CD4-positive, alpha-beta T cell (primary cell): ENCODE measurements at places on chromosomes 11 and 22.

DNA sequence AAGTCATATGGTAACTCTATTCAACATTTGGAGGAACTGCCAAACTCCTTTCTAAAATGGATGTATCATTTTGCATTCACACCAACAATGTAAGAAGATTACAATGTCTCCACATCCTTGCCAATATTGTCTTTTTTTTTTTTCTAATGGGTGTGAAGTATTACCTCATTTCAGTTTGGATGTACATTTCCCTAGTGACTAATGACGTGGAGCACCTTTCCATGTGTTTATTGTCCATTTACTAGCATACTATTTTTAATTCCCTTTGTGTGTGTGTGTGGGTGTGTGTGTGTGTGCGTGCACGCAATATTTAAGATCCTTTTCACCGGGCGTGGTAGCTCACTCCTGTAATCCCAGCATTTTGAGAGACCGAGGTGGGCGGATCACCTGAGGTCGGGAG, 62.7 kb downstream of the APOL3 start:
- DNase-seq: no peak

DNA sequence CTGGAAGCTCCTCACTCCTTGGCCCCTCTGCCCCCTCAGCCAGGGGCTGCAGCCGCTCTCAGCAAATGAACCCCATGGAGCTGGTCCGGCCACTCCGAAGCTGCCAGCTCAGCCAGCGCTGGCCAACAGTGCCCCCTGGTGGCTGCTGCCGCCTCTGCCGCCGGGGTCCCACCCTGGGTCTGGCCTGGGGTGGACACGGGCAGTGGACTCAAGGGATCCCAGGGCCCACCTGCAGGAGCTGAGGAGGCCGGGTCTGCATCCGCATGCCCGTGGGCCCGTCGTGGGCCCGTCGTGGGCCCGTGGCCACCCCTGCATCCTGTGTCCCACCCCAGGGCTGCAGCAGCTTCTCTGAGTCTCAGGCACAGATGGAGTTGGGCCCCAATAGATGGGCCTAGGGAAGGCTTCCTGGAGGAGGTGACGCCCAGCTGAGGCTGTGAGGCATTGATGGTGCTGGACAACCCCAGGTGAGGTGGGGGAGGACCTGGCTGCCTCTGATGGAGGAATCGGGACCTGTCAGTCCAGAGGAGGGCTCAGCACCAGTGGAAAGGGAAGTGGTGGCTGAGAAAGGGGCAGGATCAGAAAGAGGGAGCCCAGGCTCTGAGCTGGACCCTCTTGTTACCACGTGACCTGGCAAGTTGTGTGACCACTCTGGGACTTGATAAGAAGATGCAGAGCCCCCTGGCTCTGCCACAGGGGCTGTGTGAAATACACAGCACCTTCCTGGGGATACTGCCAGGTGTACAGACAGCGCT, 522.3 kb downstream of the BRD1 start:
- DNase-seq: peak; percentile 35

- no peak for DNase-seq
These were observed 408 bp downstream of the PPP2R5B start for GRCh38 chr11:64924910-64925284.

DNA sequence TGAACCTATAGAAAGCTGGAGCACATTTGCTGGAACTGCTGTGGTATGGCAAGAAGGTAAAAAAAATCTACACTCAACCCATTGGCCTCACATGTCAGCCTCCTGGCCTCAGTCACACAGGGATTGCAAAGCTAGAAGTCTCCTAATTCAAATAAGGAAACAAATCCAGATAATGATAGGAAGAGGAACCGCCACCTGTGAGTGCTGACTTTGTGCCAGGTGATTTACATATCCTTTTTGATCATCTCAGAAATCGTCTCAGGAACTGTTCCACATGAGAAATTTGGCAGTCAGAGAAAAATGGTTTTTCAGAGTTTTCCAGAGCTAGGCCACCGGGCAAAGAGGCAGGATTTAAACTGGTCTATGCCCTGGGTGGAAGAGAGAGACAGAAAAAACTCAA, 986 bp downstream of the NLRP10 start:
- DNase-seq: no peak

DNA sequence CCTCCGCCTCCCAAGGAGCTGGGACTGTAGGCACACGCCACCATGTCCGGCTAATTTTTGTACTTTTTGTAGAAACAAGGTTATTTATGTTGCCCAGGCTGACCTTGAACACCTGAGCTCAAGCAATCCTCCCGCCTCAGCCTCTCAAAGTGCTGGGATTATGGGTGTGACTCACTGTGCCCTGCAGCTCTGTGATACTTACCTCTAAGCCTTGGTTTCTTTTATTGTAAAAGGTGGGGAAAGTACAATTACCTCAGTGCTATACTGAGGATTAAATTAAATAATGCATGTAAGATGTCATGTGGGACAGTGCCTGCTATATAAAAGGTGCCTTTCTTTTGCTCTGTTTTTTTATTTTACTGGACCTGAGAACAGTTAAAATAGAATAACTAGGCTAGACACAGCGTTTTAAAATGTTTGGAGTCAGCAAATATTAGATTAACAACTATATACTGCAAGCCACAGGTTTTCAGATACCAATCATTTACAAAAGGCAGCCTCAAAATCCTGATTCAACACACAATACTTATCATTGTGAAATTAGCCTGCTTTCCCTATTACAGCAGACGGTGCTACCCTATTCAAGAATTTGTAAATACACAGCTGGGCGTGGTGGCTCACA, 30.0 kb downstream of the PRR14L start:
- DNase-seq: no peak

GRCh38 chr11:94144216-94144615, 15.6 kb downstream of the PANX1 start:
- no peak for DNase-seq

GRCh38 chr11:6596239-6596877, 7.1 kb downstream of the RRP8 start:
- DNase-seq: no peak

DNA sequence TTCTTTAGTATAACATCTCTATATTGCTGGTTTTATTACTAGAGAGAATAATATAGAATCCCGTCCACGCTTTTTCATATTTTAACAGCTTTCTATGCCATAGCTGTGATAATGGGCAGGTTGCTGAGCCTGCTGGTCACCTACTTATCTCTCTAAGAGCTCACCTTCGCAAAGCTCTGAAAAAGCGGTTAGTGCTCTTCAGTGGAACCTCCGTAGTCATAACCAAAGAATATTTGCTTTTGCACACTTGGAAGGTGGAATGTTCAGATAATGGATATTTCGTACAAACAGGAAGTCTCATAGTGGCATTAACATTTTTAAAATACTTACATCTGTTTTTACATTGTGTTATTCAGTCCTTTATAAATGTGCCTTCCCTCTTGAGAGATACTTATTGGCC, 388.9 kb upstream of the ANO3 start:
- no peak for DNase-seq

GRCh38 chr11:41099654-41100053, 359.8 kb downstream of the LRRC4C start:
- no peak for DNase-seq

DNA sequence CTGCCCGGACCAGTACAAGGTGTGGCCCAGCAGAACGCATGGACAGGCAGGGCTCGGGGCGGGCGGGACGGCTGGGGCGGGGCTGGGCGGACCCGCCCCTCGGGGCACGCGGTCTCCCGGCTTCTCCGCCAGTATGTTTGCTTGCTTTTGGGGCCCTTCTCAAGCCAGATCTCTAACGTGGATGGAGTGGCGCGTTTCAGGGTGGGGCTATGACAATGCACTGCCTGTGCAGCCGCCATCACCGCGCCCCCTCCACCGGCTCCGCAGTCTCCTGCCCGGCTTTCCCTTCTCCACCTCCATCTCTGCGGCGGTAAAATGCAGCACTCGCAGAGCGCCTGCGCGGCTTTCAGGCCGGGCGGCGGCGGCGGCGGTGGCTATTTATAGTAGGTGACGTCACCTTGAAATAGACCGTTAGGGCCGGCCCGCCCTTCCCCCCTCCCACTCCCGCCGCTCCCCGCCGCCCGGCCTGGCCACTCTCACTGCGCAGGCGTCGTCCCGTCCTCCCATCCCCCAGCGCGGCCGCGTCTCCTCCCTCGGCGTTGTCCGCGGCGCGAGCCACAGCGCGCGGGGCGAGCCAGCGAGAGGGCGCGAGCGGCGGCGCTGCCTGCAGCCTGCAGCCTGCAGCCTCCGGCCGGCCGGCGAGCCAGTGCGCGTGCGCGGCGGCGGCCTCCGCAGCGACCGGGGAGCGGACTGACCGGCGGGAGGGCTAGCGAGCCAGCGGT, at the start of gene YWHAH:
Gene YWHAH, plus strand, starts transcription at position 558 of the 722 bp plus-strand sequence. CDS start 199 bp downstream, outside the sequence.
- peak; percentile 76 for DNase-seq

GRCh38 chr22:22536916-22537315, 16.8 kb upstream of the ZNF280A start:
- no peak for DNase-seq

GRCh38 chr22:20304646-20305045, 15.2 kb downstream of the DGCR6L start:
- DNase-seq: no peak

DNA sequence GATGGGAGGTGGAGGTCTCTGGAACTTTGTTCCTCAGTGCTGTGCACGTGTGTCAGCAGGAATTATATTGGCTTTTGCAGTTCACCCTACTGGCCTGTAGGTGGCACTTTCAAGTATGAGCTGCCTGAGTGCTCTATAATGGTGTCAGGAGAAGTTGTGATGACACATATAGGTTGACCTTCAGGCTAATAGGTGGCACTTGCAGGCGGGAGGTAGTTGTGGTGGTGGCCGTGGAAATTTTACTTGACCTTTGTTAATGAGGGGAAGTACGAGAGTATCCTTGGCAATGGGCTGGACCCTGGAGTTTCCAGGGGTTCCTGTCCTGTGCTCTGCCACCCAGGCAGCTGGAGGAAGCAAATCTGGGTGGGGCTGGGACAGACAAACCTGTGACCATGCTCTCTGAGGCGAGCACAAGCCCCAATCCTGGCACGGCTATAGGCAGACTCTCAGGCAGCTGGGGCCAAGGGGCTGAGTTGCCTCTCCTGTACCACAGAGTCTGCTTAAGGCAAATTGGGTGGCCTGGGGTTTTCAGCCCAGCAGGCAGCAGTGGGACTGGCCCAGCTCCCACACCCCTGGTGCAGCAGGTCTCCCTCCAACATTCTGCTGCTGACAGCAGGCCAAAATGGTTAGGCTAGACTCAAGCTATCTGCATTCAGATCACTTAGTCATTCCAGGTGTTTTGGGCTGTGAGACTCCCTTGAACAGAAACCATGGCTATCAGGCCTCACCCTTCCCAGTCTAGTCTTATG, 147.5 kb upstream of the CTSC start:
- peak; percentile 3 for DNase-seq

DNA sequence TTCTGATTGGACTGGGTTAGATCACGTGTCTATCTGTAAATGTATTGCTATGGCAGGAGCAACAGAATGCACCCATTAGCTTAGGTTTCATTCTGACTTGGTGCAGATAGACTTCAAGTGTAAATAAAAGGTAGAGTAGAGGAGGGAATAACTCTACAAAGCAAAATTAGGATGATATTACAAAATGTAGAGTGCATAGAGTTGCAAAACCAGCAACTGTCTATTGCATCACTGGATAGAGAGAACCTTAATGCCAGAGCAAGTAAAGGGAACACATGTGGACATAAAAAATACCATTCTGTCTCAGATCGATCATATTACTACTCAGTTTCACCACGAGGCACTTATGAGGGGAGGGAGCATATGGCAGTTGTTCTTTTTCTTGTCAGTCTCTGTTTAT, 22.0 kb upstream of the CAT start:
- no peak for DNase-seq

DNA sequence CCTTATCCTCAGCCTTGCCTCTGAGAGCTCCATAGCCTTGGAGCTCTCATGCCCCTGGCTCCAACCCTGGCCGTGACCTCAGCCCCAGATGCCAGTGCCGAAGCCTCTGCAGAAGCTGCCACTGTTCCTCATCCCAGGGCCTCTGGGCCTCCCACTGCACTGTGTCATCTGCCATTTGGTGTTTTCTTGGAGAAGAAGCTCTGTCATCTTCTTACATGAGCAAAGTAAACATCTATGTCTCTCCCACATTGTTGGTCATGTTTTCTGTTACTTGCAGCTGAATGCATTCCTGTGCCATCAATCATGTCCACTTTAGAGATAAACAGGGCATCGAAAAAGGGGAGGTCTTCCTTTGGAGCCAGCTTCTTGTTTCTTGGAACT, 45.0 kb upstream of the FTH1 start:
- no peak for DNase-seq

DNA sequence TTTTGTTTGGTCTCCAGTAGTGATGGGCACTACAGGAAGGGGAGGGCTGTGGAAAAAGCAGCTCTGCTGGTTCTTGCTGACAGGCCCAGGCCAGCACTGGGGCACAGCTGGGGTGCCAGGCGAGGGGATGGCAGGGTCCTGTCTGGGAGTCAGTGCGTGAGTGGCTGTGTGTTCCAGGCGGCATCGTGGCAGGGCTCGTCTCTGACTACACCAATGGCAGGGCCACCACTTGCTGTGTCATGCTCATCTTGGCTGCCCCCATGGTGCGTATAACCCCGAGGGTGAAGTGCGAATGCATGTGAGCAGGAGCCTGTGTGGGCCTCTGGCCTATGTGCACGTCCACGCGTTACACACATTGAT, 20.9 kb downstream of the SLC37A2 start:
- DNase-seq: no peak

- DNase-seq: peak; percentile 8
These were observed 157.8 kb upstream of the GRK3 start for GRCh38 chr22:25406510-25407210.

DNA sequence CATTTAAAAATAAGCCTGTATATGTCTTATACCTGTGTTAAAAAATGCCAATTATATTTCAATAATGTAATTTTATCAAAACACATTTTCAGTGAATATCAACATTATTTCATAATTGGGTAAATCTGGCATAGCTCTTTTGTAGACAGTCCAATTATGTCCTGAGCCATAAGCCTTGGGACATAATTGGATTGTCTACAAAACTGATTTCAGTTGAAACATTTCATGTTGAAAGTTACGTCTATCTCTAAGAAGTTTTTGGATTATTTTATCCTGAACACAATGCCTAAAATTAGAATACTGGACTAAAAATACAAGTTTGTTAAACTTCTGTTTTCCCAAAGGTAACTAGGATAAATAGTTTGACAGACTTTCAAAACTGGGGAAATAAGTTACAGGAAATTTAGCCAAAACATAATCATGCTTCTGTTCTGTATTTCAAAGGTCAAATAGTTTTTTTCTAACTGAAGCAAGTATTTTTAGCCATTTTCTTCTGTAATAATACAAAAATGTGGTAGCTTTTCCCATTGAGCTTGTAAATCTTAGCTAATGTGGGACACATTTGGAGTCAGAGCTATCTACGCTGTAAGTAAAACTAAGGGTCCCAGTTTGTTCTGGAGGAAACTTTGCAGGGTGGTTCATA, 100.7 kb upstream of the BIRC3 start:
- no peak for DNase-seq

DNA sequence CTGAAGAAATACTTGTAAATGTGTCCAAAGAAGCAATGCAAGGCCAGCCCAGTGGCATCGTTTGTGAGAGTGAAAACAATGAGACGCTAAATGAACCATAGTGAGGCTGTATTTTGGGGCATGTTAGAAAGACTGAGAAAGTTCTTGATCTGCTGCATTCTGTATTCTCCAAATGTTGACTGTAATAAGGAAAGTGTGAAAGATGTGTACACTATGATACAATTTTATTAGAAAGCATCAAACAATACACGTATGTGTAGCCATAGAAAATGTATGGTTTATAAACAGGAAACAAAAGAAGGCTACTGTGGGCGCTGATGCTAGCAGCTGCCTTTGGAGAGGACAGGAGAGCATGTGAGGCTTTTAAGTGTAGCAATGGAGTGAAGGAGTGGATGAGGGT, 233.5 kb upstream of the E2F8 start:
- DNase-seq: no peak

- no peak for DNase-seq
These were observed 636.8 kb upstream of the CCDC179 start for GRCh38 chr11:23497040-23497439.

GRCh38 chr11:129119036-129119435, 73.1 kb downstream of the ARHGAP32 start:
- DNase-seq: no peak
